Renal cortical epithelial cell (primary cell): ENCODE measurements at places on chromosomes 5 and 9.

- DNase-seq, result peak; percentile 73
Observed at GRCh38 chr9:89461265-89461664, 36.6 kb downstream of the SEMA4D start.

DNA sequence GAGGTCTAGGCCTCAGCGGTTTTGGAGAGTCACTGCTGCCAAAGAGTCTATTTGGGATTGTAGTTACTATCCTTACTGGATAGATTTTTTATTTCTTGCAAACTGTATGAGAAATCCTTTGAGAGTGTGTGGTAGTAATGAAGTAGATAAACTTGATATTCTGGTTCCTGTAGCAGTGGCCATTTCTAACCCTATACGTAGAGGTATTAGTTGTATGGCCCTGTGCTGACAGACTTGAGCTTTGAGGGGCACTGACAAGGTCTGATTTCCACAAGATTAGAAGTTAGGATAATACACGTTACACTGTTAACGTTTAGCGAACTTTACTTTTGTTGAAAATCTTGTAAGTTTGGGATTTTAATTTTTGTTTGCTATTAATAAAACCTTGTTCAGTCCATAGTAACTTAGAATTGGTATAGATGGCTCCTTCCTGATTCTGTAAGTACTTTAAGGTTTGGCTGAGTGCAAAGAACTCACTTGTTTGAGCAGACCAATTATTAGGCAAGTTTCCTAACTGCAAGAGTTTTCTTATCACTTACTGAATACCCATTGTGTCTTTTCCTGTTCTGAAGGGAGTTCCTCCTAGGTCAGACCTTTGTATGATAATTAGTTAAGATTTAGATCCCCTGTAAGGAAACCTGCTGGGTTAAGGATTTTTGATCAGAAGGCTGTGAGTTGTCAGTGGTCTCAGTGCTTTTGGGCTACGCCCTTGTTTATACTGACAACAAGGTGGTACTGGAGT, 31.4 kb downstream of the GCNT1 start:
- DNase-seq, result no peak

- no peak for DNase-seq
Observed at GRCh38 chr9:133959171-133959570, 33.0 kb downstream of the VAV2 start.

GRCh38 chr5:54013556-54014194, 296.7 kb downstream of the ARL15 start:
- DNase-seq, result peak; percentile 90

GRCh38 chr5:39892708-39893107, 467.9 kb upstream of the DAB2 start:
- peak; percentile 30 for DNase-seq

DNA sequence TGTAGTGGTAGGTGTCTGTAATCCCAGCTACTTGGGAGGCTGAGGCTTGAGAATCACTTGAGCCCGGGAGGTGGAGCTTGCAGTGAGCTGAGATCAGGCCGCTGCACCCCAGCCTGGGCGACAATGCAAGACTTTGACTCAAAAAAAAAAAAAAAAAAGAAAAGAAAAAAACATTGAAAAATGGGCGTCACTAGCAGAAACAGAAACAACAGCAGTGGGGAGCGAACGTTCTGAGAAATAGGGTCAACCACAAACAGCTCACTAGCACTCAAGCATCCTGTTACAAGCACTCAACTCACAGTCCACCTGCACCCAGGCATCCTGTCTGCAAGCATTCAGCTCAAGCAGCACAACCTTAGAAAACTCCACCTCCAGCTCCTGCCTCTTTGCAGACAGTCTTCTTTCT, 17.2 kb downstream of the TRIM14 start:
- no peak for DNase-seq

DNA sequence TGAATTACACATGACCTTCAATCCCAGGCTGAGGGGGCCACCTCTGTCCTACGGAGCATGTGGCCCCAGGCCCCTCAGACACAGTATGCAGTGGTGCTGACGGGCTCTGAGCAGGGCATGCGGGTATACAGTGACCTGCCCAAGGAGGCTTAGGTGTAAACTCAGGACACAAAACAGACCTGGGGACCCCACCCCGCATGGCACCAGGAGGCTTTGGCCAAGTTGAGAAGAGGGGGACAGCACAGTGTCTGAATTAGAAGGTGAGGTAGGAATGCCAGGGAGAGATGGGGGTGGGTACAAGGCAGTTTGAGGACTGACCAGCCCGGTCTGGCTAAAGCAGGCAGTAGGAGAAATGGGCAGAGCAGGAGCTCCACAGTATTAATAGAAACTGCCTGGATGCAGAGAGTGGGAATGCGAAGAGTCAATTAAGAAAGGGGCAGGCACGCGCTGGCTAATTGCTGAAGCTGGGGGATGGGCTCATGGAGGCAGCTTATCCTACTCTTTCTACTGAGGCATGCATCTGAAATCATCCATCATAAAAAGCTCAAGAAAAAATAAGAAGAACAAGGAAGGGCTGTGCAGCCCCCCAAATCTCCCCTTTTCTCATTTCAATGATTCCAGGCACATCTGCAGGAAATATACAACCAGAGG, 109.0 kb downstream of the GABBR2 start:
- no peak for DNase-seq

GRCh38 chr9:13941714-13942113, 372.2 kb downstream of the NFIB start:
- no peak for DNase-seq

- DNase-seq, result peak; percentile 83
Observed at GRCh38 chr5:127723571-127723970, 20.4 kb downstream of the CCDC192 start.

GRCh38 chr9:101054657-101055056, 26.1 kb downstream of the PLPPR1 start:
- DNase-seq, result no peak

GRCh38 chr9:27162045-27162444, 53.0 kb downstream of the TEK start:
- peak; percentile 46 for DNase-seq

DNA sequence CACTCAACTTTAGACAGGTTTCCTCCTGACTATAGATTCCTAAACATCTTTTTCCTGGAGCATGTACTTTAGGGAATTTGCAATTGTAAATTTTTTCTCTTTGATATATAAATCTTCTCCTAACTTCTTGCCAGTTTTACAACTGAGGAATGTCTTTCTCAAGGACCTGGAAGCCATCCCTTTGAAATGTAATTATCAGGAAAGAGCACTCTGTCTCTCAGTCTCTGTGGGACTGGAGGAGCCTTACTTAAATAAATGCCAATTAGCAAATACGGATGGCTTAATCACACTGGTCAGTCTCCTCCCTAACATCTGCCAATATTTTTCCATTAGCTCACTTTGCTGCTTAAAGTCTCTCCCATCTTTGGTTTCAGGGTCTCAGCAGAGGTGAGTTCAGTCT, 344.3 kb upstream of the ARRDC3 start:
- DNase-seq, result no peak

DNA sequence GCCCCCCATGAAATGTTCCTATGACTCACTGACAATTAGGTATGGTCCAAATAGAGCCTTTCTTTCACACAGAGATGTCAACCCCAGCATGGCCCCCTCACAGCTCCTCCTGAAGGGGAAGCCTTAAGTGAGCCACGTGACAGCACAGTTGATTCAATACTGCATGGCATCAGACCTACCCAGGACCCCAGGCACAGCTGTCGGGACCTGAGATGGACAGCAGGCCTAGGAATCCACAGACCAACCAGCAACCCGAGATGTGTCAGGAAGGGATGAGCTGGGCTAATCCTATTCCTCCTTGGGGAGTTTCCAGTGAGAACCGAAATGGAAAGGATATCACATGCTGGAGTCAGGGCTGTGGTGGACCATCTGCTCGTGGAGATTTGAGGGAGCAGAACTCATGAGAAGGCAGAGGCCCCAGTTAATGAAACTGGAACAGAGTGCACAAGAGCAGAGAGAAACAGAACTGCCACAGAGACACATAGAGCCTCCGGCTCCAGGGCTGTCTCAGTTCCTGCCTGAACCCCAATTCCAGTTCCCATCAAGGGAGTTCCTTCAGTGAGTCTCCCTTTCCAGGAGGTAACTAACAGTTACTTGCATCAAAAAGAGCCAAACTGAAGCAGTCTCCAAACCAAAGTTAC, 42.1 kb upstream of the SMIM23 start:
- DNase-seq, result no peak

DNA sequence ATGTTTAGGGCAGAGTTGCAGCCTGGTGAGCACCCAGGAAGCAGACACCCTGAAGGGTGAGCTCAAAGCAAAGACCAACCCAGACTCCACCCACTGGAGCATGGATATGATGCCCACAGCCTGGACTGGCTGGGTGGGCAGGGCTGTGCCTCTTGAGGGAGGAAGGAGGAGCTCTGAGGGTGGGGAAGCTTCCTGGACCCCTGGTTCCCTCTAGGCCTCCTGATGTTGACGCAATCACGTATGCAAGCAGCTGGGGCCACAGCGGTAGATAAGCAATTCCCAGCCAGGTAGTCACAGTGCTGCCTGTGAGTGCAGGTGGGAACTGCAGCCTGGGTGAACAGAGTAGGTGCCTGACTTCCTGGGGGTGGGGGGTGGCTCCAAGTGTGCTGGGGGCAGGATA, 271.5 kb downstream of the CDK5RAP2 start:
- no peak for DNase-seq

- peak; percentile 26 for DNase-seq
Observed at GRCh38 chr5:1161108-1161832, 40.1 kb upstream of the SLC6A19 start.

DNA sequence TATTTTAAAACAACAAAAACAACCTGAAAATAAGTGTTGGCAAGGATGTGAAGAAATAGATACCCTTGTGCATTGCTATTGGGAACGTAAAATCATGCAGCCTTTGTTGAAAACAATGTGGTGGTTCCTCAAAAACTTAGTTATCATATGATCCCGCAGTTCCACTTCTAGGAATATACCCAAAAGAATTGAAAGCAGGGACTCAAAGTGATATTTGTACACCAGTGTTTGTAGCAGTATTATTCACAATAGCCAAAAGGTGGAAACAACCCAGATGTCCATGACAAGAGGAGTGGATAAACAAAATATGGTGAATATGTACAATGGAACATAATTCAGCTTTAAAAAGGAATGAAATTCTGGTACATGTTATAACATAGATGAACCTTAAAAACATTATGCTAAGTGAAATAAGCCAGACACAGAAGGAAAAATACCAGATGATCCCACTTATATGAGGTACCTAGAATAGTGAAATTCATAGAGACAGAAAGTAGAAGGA, 29.0 kb downstream of the IRF1 start:
- no peak for DNase-seq

- no peak for DNase-seq
Observed at GRCh38 chr9:133115604-133116345, 5.3 kb downstream of the RALGDS start.

DNA sequence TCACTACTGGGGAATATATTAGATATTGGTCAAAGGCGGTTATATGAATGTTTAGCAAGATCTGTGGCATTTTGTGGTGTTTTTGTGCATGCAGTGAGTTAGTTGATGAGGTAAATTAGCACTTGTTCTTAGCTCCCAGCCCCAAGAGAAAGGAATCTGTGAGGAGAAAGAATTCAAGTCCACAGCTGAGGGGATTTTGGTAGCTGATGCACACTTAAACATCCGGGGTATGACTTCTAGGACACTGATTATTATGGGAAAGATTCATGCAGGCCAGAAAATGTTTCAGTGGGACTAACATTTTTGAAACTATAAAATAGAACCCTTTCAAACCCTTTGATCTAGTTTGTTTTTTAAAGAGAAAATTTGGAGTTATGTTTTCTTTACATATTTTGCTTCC, 118.2 kb upstream of the RPS23 start:
- DNase-seq, result peak; percentile 33

DNA sequence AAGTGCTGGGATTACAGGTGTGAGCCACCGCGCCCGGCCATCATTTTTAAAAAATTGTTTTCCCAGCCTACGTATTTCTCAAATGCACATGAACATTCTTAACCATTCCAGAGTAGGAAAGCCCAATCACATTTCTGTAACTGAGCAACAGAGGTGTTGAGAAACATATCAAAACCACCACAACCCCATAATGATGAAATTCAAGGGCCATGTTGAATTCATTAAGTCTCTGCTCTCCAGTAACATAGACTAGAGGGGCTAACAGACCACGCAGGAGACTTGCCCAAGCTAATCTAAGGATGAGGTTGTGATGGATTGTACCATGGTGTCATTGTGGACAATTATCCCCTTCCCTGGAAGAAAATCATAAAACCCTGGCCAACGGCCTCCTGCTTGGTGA, 52.9 kb downstream of the MYO10 start:
- no peak for DNase-seq

DNA sequence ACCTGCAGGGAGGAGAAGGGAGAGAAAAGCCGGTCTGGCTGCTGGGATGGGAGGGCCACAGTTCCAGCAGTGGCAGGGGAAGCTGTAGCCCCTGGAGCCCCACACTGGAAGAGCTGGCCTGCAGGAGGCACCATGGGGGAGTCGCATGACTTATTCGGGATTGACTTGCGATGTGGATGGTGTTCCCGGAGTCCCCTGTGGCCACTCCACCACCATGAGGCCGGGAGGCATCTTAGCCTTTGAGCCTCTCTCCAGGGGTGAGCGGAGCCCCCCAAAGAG, 92.0 kb downstream of the KCNT1 start:
- DNase-seq, result no peak

GRCh38 chr5:68479524-68479923, 264.0 kb downstream of the PIK3R1 start:
- no peak for DNase-seq

GRCh38 chr5:139212486-139212885, 14.3 kb upstream of the SIL1 start:
- DNase-seq, result no peak

GRCh38 chr5:179243333-179243732, 101.9 kb downstream of the ADAMTS2 start:
- DNase-seq, result peak; percentile 6

- DNase-seq, result no peak
Observed at GRCh38 chr9:107994648-107995047, 505.1 kb upstream of the KLF4 start.

GRCh38 chr5:56637321-56637920, 177.9 kb upstream of the MAP3K1 start:
- peak; percentile 87 for DNase-seq

DNA sequence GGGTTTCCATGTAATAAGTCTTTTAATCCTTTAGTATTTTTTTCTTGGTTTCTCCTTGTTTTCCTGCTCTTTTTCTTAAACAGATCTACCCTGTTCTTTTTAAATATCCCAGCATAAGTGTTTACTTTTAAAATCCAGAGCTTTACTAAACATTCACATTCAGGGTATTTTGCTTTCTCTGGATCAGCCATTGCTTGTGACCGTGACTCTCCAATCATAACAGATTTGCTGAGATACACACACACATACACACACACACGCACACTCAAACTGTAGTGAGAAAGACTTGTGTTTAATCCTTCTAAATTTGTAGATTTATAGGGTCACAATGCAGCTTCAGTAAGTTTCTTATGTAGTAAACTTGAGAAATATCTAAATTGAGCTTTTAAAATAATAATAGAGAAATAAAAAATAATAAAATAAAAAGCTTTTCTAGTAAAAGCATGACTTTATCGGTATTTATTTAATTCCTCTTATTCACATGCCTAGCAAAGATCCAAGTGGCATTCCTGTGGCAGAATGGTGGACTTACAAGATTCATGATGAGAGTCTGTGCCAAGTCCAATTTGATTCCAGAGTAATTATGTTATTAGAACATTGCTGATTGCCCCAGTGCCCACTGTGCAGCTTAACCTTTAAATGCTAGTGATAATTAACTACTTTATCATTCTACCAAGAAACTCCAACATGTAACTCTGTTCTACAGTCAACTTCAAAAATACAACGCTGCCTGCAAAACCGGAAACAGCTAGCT, 129.0 kb downstream of the TLE4 start:
- peak; percentile 18 for DNase-seq
